ENCODE measurements at places on chromosomes 7 and 10. TPM values are rescaled to one million over a fixed set of nuclear protein-coding genes. Genes with fewer than 3 reads are reported as not detected.

DNA sequence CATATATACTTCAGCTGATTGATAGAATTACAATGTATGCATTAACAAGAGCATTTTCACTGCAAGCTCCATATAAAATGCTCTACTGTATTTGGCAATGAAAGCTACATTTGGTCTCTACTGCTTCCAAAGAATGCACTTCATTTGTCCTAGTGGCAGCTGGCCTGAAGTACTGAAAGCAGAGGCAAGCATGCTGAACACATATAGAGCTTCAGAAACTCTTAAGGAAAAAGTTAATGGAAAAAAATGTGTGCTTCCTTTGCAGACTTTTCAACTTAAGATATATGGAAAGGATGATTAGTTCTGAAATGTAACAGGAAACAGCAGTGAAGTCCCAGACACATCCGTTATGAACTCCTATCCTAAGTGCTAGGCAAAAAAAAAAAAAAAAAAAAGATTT lies 537.1 kb upstream of the POM121L12 start:
- DNase-seq, result peak; percentile 52

Gene FLNC
- polyA plus RNA-seq, result 642 TPM

GRCh38 chr10:24822590-24822989 lies 98.9 kb upstream of the ARHGAP21 start:
- no peak for DNase-seq

DNA sequence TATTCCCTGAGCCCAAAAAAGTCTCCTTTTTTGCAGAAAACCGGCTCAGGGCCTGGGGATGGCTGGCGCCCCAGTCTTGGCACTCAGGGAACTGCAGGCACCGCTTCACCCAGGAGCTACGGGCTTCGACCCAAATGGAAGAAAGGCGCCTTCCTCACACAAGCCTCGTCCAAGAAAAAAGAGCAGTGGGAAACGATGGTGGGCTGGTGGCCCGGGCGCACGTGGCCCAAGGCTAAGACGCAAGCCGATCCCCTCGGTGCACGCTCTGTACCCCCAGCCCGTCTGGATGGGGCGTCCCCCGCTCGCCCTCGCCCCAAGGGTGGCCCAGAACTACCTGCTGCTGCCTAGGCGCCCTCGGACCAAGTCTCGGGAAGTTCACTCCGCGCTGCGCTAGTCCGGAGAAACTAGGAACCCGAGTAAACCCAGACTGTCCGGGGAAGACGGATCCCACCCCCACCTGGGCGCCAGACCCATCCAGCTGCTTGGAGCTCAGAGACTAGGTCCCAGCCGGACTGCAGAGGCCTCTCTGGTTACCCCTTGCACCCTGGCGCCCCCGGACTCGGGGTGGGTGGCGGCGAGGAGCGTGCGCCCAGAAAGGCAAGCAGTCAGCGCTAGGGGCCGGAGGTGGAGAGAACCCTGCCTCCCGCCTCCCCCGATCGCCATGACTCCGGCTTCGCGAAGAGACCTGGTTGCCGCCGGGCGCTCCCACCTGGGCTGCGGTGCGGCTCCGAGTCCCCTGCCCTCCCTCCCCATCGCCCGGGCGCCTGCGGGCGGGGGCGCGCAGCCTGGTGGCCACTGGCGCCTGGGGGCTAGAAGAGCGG lies 76.4 kb downstream of the CALN1 start:
- no peak for DNase-seq

DNA sequence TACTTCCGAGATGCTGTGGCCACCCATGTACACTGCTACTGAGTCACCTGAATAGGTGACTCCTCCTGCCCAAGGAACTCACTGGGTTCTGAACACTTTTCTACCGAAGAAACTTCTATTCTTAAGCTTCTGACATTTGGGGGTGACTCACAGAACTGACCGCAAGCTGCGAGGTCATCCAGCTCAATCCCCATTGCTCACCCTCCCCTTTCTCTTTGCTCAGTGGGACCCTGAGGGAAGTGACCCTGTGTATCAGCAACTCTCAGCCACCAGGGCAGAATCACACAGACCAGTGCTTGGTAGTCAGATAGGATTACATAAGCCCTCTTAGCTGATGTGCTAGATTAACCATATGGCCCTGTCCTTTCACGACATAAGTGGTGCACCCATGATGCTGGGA lies 46.3 kb downstream of the INSYN2A start:
- no peak for DNase-seq

DNA sequence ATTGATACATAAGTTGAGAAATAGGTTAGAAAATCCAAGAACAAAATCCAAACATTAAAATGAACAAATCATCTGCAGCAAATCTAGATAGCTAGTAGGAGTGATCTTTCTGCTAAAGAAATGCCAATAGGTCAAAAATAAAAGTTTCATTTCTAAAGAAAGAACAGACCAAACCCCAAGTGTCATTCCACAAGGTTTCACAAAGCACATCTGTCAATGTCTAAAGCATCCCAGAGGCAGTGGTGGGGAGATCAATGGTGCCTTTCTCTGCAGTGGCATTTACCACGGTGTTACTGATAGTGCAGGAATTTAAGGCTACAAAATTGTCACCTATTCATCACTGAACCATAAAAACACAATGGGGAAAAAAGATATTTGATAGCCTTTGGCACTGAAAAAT lies 147.9 kb downstream of the PARD3 start:
- DNase-seq, result no peak

DNA sequence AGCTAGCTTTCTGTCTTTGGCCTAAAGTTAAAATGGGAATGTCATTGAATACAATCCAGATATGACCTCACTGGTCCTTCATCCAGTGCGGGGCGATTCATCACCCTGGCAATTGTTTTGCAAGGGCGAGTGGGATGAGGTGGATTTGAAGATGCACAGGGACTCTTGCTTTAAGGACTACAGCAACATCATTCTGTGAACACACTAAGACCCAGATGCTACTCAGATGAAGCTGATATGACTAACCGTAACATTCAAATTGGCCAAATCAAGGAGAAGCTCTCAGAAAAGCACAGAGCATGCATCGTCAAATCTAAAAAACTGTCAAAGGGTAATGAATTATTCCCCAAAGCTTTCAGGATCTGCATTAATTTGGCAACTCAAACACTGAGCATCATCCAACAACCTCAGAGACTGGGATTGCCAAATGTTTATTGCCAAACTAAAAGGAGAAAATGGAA lies 12.8 kb downstream of the CPA1 start:
- no peak for DNase-seq

Gene ATOH7
- polyA plus RNA-seq, result 0.15 TPM

Gene ZPBP
- polyA plus RNA-seq, result not detected

DNA sequence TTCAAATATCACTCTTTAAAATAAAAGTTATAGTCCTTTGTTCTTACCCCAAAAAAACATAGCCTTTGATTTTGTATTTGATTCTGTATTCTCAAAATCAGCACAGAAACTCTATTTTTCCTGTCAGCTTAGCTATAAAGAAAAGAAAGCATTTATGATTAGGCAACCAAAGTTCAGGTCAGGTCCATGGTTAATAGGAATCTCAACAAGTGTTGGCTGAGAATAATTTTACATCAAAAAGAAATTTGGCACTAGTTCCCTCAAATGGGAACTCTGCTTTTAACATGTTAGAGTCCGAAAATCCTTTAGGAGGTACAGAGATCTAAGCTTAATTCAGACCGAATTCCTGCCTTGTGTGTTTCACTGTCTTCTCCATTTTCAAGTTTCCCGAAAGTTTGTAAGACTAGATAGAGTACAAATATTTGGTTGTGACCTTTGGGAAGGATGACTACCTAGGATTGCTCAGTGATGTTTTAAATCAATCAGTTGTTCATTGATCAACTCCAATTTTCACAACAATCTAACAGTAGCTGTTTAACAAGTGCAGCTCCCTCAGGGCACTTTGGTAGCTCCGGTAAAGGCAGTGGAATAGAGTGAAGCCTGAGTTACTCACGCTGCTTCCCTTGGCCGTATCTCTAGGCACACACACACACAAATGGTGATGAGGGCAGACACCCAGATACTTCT lies 8.8 kb upstream of the ENO4 start:
- no peak for DNase-seq

DNA sequence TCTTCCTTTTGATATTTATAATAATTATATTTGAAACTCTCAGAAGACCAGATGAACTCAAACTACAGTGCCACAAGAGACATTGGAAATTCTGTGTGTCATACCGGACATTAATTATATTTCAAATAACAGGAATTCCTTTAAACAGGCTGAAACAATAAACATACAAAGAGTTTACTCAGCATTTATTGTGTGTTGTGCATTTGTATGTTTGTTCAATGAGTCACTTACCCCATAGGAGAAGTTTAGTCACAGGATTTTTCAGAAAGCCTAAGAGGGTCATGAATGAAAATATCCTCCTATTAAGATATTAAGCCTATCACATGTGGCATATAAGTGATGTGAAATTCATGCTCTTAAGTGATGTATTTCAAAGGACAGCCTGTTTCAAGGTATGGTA lies 566.8 kb downstream of the CNTNAP2 start:
- DNase-seq, result no peak

GRCh38 chr10:33681595-33681994 lies 347.1 kb upstream of the NRP1 start:
- DNase-seq, result no peak

- no peak for DNase-seq
Observed at GRCh38 chr7:20190560-20191390, 26.4 kb downstream of the MACC1 start.

DNA sequence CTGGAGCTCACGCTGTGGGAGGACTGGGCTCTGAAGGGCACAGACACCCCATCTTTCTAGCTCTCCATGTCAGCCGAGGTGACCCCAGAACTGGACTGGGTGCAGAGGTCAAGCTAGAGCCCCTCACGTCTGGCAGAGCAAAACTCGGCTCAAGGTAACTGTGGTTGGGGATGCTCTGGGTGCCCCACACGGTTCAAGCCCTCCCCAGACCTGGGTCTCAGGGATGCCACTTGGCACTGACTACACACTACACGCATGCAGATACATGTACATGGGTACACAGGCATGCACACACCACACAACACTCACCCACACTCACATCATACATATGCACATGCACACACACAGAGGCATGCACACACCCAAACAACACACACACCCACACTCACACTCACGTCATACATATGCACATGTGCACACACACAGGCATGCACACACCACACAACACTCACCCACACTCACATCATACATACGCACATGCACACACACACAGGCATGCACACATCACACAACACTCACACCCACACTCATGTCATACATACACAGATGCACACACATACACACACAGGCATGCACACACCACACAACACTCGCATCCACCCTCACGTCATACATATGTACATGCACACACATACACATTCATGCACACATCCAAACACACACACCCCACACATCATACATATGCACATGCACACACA lies 219.3 kb downstream of the DNAJB6 start:
- no peak for DNase-seq

- no peak for DNase-seq
Observed at GRCh38 chr7:77786018-77786417, 12.2 kb downstream of the TMEM60 start.

DNA sequence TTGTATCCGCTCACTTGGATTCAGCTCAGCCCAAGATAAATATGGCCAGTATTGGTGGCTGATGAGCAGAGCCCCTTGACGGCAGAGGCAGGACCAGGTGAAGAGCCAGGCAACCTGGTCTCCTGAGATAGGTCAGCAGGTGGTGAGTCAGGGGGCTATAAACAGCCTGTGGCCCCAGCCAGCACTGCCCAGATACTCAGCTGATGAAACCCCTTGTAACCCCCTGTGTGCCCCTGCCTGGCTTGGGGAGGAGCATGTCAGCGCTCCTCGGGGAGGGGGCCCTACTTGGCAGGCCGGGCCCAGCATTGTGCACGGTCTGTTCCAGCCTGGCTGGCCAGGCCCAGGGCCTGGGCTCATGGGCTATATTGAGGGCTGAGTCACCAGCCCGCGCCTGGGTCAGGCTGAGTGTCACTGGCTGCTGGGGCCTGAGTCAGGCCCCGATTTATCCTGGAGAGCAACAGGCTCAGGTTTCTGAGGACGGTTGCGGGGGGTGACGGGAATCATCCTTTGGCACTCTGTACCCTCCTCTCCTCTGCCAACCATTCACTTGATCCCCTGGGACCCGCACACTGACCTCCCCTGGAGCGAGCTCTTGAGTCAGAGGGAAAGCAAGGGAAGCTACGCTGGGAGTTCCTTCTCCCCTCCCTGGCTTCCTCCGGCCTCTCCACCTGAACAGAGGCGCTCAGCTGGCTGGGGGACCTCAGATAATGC lies 2.8 kb upstream of the FLNC start:
- DNase-seq, result no peak

- no peak for DNase-seq
Observed at GRCh38 chr10:49478819-49479218, 60.1 kb downstream of the ERCC6 start.

Gene AEBP1
- polyA plus RNA-seq, result 65.4 TPM

DNA sequence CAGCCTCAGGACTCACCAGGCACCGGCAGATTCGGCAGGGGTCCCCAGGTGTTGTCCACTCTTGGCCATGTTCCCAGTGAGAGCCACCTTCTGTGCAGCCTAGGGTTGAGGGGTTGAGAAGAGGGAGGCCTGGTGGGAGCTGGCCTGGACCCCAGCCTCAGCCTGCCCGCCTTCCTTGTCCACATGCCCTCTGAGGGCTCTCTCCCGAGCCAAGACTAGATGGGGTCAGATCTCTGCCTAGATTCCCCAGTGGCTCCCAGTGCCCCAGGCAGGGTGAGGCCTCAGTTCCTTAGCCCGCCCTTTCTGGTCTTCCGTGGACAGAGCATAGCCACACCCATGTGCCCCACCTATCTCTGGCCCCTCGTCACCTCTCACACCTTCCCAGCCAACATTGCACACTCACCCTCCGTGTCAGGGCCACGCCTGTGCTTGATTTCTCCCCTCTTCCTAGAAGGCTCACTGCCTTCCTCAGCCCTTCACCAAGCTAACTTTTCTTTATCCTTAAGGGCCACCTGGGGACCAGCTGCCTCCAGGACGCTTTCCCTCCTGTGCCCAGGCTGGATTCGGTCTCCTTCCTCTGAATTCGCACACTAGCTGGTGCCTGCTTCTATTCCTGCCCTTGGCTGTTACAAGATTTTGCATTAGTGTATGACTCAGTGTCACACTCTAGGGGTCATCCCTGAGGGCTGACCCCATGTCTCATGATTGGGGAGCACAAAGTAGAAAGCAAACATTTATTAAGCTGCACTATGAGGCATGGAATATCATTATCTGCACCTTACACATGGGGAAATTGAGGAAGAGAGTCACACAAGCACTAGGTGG lies 7.5 kb downstream of the KCP start:
- no peak for DNase-seq

- no peak for DNase-seq
Observed at GRCh38 chr10:50216894-50217293, 34.4 kb downstream of the ASAH2 start.

Gene CXCL12
- 206 TPM for polyA plus RNA-seq

Gene EBF3
- polyA plus RNA-seq, result 57.0 TPM

Gene DIP2C
- 26.3 TPM for polyA plus RNA-seq

GRCh38 chr7:37119296-37119860 lies 329.3 kb downstream of the ELMO1 start:
- DNase-seq, result no peak

DNA sequence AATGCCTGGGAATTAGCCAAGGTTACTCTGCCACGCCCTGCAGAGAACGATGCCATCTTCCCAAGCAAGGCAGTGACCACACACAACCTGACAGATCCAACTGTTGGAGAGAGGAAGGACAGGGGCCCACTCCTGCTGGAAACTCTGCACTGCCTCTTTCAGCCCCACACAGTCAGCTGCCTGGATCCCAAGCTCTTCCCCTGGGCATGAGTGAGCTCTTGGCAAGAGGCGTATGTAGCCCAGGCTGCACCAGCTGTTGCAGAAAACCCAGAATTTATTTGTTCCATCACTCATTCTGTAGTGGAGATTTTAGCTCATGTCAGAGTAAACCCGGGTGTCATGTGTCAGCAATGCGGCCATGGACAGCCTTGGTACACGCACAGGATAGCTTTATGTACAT lies 135.1 kb upstream of the TRIM24 start:
- DNase-seq, result no peak

GRCh38 chr7:100563809-100564400 lies 9.8 kb downstream of the SAP25 start:
- DNase-seq, result no peak

Data from forelimb muscle (tissue), 1 donor.